Dermis blood vessel endothelial cell (primary cell): ENCODE measurements at places on chromosomes 11 and 22. TPM values are rescaled to one million over a fixed set of nuclear protein-coding genes. Genes with fewer than 3 reads are reported as not detected.

Gene KCTD17
- total RNA-seq, result 53.4 and 58.2 TPM in 2 replicates

Gene OR8K1
- not detected in 2 replicates for total RNA-seq

Gene DRG1
- 53.0 and 75.7 TPM in 2 replicates for total RNA-seq

Gene LRRC74B
- total RNA-seq, result not detected in 2 replicates

Gene OR51E1
- total RNA-seq, result not detected in 2 replicates

Gene SLC25A18
- total RNA-seq, result not detected in 2 replicates

Gene FAM180B
- total RNA-seq, result not detected in 2 replicates

Gene OR8G5
- total RNA-seq, result not detected in 2 replicates

Gene BTG4
- total RNA-seq, result not detected in 2 replicates

Gene SYT7
- 0.51 and 3.0 TPM in 2 replicates for total RNA-seq

Gene SLC22A12
- not detected in 2 replicates for total RNA-seq

Gene ABCC8
- total RNA-seq, result not detected in 2 replicates

Gene WBP2NL
- total RNA-seq, result 0.34 TPM in 1 of 2 replicates, not detected in the other
